ENCODE measurements at places on chromosomes 12 and 14. TPM values are rescaled to one million over a fixed set of nuclear protein-coding genes. Genes with fewer than 3 reads are reported as not detected.

Gene GDF11
- polyA plus RNA-seq = 32.3 TPM

Gene NCKAP5L
- polyA plus RNA-seq = 28.5 TPM

Gene LACRT
- not detected for polyA plus RNA-seq

Gene FLRT2
- polyA plus RNA-seq = 68.8 TPM

Gene TAMALIN
- polyA plus RNA-seq = 12.8 TPM

Gene ORAI1
- 14.3 TPM for polyA plus RNA-seq

Gene ADCK1
- 14.4 TPM for polyA plus RNA-seq

Gene DDX11
- 69.1 TPM for polyA plus RNA-seq

Gene KRT73
- 0.33 TPM for polyA plus RNA-seq

Gene ZNF140
- 23.8 TPM for polyA plus RNA-seq

Gene KRT78
- polyA plus RNA-seq = not detected

Gene CLEC4C
- polyA plus RNA-seq = not detected

Gene CLIP1
- polyA plus RNA-seq = 52.2 TPM

GRCh38 chr14:70748422-70748821, 60.9 kb downstream of the MAP3K9 start:
- DNase-seq = no peak

DNA sequence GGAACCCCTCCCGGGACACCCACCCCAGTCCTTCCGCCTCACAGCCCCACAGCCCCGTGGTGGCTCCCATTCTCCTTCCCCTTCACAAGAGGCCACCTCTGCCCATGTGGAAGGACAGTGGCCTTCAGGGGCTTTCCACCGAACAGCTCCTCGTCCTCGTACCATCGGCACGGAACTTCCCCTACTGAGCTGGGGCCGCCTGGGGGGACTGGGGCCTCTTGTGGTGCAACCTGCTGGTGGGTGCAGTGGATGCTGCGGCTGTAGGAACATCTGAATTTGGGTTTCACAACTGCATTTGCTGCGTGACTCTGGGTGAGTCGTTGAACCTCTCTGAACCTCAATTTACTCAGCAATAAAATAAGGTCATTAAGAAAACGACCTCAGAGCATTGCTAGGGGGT, 50.9 kb downstream of the RFLNA start:
- no peak for DNase-seq

GRCh38 chr12:126247936-126248335, 1182.7 kb downstream of the AACS start:
- no peak for DNase-seq

GRCh38 chr14:76101391-76102379, 50.0 kb upstream of the GPATCH2L start:
- DNase-seq = no peak

GRCh38 chr12:77724367-77724957, 106.2 kb upstream of the NAV3 start:
- no peak for DNase-seq

GRCh38 chr12:19082365-19082911, 47.1 kb upstream of the PLEKHA5 start:
- DNase-seq = no peak

DNA sequence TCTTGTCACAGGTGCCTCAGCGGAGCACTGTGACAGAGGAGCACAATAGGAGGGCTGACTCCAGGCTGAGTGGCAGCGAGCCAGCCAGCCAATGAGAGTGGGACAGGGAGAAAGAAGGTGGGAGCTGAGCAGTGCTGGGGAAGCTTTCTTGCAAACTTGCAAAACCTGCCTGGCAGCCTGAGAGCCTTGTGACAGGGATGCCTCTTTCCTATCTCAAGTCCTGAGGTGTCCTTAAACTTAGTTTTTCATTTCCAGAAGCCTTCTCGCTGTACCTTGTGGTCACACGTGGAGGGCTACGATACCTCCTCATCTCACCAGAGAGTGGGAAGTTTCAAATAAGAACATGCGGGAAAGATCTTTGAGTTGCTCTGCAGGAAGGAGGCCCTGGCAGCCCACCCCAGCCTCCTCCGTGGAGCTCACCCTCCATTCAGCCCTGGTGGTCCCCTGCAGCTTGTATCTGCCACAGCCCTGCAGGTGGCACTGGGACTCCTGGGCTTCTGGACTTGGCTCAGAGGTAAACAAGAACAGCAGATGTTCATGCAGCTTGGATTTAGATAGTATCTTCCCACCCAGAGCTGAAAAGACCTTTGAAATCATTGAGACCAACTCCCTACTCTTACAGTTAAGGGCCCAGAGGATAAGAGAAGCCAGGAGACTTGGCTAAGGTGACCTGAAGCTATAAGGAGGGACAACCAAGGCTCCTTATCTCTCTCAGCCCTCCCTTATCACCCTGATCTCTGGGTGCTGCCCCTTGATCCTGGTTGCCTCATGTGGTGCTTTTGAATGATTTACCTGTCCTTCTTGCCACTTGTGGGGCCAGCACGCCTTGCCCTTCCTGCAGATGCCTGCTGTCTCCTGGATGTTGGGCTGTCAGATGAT, 153.5 kb upstream of the MAX start:
- DNase-seq = peak; percentile 27

- DNase-seq = peak; percentile 48
Observed at GRCh38 chr12:2284321-2284813, 231.6 kb downstream of the CACNA1C start.

DNA sequence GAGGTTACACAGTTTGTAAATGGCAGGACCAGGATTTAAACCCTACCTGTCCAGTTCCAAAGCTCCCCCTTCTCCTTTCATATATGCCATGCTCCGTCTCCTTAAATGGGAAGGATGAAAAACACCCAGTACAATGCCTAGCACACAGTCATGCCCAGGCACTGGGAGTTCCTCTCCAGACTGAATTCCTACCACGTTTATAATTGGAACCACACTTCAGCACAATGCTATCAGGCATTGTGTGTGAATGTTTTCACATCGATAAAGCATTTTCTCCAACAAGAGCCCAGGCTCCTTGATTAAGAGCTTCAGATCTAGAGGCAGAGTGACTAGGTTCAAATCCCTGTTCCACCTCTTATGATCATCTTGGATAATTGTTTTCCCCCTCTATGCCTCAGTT, 2.7 kb upstream of the NUAK1 start:
- DNase-seq = no peak

- no peak for DNase-seq
Observed at GRCh38 chr14:28661171-28661772, 105.3 kb upstream of the FOXG1 start.

DNA sequence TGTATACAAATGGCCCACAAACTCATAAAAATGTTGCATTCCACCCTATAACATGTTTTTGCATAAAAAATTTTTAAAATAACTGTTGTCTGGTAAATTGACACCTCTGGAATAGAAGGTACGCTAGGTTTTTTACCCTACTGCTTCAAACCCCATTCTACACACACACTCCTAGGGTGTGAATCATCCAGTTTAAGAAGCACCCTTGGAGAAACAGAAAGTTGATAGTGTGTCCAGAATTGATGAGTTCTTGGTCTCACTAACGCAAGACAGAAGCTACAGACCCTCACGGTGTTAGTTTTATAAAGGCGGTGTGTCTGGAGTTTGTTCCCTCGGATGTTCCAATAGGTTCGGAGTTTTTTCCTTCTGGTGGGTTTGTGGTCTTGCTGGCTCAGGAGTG, 158.5 kb downstream of the KLRB1 start:
- DNase-seq = no peak

DNA sequence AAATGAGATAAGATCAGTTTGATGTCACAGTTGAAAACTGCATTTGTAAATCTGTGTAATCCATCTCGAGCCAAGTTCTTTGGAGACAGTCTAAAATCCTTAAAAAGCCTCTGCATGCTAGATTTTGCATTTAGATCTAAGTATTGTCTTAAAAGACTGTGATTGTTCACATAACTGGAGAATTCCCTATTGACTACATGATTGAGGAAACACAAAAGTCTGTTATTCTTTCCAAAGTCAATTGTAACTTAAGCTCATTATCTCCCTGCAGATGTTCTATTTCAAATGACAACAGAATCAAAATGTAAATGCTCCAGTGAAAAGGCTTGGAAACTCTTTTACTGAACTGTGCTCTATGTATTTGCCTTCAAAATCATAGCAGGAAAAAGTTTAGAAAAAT, 77.8 kb downstream of the MYF5 start:
- no peak for DNase-seq

DNA sequence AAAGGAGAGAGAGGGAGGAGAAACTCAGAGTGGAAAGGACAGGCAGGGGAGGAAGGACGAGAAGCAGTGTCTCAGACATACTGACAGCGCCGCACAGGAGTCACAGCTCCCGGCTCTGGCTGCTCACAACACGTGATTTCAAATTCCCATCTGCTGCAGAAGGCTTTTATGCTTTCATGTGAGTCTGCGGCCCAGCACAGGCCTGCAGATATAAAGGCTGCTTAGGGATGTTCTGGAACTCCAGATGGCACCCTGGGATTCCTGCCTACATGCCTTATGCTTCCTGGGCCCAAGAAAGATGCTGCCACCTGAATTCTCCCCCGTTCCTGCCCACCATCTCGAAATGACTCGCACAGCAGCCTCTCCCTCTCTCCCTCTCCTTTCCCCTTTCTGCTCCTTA, 89.6 kb downstream of the NUAK1 start:
- peak; percentile 96 for DNase-seq

DNA sequence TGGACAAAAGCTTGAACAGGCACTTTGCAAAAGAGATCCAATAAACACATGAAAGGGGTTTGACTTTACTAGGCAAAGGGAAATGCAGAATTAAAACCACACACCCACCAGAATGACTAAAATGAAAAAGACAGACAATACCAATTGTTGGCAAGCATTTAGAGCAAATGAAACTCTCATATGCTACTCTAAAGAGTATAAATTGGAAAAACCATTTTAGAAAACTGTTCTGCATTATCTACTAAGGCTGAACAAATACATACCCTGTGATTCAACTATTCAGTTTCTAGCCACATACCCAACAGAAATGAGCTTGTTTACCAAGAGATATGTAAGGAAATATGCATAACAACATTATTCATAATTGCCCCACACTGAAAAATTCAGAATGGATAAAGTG, 8.5 kb upstream of the IL22 start:
- DNase-seq = no peak

DNA sequence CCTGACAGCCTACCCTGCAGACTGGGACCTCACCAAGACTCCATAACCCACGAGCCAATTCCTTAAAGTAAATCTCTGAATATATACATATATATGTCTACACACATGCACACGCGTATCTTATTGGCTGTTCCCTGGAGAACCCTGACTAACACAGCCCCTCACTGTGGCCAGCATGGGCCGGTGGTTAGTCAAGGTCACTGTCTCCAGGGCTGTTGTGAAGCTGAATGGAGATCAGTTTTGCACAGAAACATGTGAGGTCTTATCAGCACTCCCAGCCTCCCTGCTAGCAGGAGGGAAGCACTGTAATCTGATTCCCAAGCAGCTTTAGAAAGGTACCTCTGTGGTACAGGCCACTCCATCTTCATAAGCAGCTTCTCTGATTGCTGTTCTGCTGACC, 46.6 kb upstream of the PLEKHG6 start:
- no peak for DNase-seq

- no peak for DNase-seq
Observed at GRCh38 chr14:76313303-76313702, 62.6 kb upstream of the ESRRB start.

DNA sequence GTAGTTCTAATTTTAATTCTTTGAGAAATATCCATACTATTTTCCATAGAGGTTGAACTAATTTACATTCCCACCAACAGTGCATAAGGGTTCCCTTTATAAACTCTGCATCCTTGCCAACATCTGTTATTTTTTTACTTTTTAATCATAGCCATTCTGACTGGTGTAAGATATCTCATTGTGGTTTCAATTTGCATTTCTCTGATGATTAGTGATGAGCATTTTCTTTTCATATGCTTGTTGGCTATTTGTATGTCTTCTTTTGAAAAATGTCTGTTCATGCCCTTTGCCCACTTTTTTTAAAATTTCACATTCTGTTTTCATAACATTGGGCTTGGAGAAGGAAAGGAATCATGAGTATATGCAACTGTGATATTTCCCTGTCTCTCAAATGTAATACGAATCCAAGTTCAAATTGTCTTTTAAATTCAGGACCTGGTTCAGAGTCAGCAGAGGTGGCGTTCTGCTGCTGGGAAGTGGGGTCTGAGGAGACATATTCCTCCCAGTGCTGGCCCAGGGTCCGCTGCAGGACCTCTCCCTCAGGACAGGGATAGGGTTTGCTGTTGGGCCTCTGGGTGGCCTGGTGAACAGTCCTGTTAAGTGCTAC, 81.2 kb upstream of the ETV6 start:
- DNase-seq = no peak

DNA sequence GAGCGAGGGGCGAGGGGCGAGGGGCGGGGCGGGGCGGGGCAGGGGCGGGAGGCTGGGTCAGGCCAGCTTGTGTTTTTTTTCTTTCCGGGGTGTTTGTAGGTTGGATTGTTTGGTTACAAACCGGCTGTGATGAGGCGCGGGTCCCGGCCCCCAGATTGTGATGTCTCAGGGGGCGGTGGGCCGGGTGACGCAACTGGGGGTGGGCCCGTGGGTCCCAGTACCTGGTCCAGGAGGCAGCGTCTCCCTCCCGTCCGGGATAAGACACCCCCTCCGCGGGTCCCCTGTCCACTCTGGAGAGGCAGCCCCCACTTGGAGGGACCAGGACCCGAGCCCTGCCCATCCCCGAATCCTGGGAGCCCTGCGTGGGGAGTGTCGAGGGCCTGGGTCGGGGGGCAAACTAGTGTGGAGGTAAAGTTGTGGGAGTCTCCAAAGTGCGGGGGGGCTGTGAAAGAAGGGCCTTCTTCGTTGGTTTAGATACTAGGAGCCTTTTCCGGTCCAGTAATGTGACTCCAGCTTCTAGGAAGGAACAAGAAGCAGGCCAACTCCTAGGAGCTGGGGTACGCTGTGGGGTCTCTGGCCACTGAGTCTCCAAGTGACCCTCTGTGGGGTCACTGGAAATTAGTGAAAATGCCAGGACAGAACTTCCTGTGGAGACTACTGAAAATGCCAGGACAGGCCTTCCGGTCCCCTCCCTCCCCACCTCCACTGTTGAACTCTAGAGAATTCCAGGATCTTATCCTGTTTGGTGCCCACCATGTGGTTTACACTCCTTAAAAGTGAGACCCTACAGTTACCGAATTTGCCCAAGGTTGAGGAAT, 579 bp upstream of the CLMN start:
- DNase-seq = no peak

GRCh38 chr14:103923863-103924262, 4.4 kb upstream of the TDRD9 start:
- DNase-seq = peak; percentile 19

- DNase-seq = no peak
Observed at GRCh38 chr12:62258941-62259630, 1.1 kb upstream of the USP15 start.

DNA sequence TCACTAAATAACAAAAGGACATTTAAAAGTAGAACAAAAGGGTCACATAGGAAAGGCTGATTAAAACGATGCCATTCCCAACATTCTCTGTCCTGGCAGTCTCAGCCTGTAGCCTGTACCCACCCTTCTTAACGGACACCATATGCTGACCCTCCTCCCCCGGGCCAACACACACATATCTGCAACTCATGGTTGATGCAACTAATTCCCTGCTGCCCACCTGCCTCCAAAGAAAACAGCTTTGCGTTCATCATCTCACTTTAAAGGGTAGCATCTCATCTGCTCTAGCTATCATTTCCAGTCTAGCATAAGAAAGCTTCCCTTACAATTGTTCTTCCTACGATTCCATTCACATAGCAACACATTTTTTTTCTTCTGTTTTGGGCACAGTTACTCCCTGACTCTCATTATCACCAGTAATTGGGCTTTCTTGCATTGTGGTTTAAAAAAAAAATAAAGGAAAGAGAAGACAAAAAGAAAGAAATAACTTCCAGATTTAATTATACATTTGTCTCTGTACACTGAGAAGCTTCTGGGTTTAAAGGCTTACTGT, 92.9 kb downstream of the KCNC2 start:
- DNase-seq = no peak
